Right atrium auricular region (tissue), 2 donors: ENCODE measurements at places on chromosomes 6 and 20.
A peak's percentile ranks its signal among the peaks of the same experiment; 100 is the strongest.

GRCh38 chr6:124599656-124600055 lies 362.6 kb upstream of the RNF217 start:
- DNase-seq: no peak

GRCh38 chr6:112349958-112350357 lies 2.8 kb downstream of the RFPL4B start:
- DNase-seq: no peak

DNA sequence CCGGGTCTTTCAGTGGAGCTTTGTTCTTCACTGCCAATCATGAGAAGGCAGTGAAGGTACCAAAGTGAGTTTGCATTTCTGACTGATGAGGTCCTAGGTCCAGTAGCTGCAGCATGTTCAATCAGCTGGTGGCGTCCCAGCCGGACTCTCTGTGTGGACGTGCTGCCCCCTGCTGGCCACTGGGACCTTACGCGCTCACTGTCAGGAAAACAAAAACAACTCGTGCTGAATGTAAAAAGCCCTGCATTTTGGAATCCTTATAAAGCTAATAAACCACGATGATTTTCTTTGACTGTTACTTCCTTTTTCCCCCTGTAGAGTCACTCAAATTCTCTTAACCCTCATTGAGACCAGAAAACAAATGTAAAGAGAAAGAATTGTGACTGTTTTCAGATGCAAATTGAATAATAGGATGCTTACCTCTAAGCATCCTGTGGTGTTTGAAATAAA lies 4.9 kb upstream of the CD24 start:
- DNase-seq: peak; percentile 80

DNA sequence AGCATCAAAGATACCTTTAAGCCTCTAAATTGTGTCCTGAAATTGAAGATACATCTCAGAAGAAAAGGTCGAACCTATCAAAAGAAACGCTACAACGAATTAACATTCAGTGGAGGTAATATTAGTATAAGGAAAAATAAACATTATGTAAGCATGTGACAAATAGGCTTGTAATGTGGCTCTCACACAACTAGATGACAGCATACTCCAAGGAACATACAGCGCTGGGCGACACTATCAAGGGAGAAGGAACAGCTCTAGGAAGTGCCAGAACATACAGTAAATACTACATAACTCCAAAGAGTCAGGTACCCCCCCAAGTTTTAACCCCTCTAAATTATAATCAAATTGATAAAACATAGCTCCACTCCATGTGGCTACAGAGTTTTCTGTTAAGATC lies 103.5 kb downstream of the LAMP5 start:
- DNase-seq: no peak

DNA sequence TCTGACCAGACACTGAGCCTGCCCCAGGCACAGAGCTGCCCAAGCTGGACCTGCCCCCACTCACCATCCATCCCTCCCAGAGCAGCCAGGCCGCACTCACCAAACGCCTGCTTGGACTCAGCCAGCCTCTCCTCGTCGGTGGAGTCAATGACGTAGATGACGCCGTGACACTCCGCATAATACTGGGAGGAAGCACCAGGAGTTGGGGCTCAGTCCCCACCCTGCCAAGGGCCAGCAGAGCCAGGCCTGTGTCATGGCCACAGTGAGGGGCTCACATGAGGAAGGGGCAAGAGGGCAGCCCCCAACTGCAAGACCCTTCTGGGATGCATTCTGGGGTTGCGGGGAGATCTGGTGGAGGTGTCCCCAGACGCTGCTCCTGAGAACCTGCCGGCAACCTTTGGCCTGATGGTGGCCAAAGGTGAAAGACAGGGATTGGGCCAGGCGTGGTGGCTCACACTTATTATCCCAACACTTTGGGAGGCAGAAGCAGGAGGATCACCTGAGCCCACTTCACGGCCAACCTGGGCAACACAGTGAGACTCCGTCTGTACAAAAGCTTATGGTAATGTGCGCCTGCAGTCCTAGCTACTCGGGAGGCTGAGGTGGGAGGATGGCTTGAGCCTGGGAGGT lies 5.6 kb downstream of the ARFRP1 start:
- no peak for DNase-seq
